Left lung (tissue), 14 donors: ENCODE measurements at places on chromosomes 11 and 22. TPM values are rescaled to one million over a fixed set of nuclear protein-coding genes. Genes with fewer than 3 reads are reported as not detected.

DNA sequence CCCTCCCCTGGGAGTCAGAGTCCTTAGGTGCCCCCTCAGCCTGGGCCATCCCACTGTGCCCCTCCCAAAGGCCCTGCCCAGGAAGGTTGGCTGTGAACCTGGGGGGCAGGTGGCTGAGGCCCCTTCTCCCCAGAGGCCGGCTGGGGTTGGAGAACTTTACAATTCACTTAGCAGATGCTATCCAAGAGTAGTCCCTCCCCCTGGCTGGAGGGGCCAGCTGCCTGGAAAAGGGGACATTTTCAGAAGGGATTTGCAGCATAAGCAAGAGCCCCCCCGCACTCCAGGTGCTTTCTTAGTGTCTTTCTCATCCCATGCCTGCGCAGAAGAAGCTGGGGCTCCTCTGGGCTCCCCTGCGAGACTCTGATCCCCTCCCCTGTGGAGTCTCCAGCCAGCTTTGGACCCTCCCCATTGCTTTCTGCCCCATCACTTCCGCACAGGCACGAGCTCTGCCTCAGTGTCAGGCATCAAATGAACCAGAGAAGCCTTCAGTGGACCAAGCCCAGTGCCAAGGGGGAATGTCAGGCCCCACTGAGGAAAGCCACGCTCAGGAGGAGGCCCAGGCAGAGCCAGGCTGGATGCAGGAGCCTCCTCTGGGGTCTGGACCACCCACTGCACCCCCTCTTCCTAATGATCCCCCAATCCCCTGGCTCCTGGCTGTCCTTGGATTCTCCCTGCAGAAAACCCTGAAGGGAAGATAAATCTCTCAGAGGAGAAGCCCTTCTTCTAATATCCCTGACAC is 3.7 kb downstream of the SSTR3 start:
- H3K36me3 ChIP-seq, result no peaks in the 10 kb centered on the region
- DNase-seq, result no peak
- no peak overlapping the region for H3K27ac ChIP-seq
- no peaks in the 10 kb centered on the region for H3K4me1 ChIP-seq

The C11orf86 gene
- not detected for total RNA-seq

DNA sequence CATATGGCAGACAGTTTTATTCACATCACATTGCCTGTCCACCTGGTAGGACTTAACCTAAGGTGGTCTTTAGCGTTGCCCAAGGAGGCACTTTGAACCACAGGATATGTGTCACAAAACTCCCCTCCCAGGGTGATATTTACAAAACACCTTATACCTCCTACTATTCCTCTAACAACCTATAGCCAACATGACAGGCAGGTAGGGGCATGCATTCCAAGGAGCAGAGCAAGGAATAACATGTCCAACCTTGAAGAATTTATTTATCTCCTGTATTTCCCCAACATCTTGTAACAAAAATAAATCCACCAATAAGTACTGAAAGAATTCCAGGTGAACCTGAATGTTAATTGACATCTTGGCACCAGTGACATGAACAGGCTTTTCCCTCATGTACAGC is 60.5 kb downstream of the SVIP start:
- H3K4me3 ChIP-seq, result no peak overlapping the region
- H3K27ac ChIP-seq, result no peak overlapping the region
- H3K36me3 ChIP-seq, result no peaks in the 10 kb centered on the region

DNA sequence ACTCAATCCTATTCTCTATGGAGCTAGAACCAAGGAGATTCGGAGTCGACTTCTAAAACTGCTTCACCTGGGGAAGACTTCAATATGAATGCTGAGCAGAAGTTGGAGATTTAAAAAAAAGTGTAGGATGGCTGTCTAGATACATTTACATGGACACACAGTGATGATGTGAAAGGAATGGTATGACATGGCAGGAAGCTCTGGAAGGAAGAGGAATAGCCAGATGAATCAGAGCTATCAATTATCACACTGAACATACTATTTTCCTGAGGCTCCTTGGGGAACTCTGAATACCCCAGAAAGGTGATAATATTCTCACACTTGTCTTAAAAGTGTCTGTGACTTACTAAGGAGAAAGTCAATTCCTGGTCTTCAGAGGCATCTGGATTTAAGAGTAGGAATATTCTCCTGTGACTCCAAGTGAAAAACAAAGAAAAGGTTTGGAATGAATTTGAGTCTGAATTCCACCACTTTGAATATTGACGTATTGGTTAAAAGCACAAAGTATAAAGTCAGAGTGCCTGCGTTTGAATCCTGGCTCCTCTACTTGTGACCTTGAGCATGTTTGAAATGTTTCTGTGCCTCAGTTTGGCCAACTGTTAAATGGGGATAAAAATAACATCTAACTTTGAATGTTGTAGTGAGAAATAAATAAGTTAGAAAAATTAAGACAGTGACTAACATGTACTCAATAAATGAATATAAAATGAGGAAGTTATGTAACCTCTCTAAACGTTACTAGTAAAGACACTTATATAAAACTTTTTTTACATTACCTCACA is 1.3 kb downstream of the OR52D1 start:
- H3K4me1 ChIP-seq, result no peaks in the 10 kb centered on the region
- H3K27ac ChIP-seq, result no peak overlapping the region
- H3K27me3 ChIP-seq, result no peaks in the 10 kb centered on the region
- H3K4me3 ChIP-seq, result no peak overlapping the region

DNA sequence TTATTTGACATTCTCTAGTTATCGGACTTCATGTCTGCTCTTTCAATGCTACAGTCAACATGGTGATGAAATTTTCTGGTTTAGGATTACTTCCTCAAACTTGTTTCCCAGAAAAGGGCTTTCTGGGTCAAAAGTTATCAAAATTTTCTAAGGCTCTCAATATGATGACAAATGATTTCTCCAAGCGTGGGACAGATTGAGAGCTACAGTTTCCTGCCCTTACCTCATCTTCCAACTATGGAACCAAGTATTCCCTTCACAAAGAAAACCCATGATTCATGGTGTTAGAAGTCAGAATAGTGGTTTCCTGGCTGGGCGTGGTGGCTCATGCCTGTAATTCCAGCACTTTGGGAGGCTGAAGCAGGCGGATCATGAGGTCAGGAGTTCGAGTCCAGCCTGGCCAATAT is 17.8 kb downstream of the MYO18B start:
- H3K27ac ChIP-seq, result peak overlapping the region; percentile 1
- H3K27me3 ChIP-seq, result no peaks in the 10 kb centered on the region

DNA sequence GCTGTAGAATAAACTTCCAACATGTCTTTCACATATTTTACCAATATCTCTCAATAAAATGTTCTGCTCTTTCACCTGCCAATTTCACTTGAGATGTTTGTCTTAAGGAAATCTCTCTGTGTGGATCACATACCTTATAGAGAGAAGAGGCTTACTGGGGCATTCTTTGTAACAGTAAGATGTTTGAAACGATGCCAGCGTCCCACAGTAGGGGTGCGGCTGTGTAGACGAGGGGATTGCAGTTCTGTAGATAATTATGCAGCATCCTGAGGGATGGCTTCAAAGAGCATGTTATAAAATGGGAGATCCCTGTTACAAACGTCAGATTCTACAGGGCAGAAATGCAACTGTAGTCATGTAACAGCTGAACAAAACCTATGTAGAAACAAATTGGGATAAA is 200.0 kb downstream of the TBC1D22A start:
- H3K27ac ChIP-seq, result no peak overlapping the region
- peaks cover 3% of the 10 kb centered on the region for H3K4me1 ChIP-seq
- no peak overlapping the region for H3K4me3 ChIP-seq
- H3K27me3 ChIP-seq, result no peaks in the 10 kb centered on the region
- DNase-seq, result no peak
- H3K36me3 ChIP-seq, result peaks cover 7% of the 10 kb centered on the region

The CRYAB gene
- total RNA-seq, result 41.5 TPM

DNA sequence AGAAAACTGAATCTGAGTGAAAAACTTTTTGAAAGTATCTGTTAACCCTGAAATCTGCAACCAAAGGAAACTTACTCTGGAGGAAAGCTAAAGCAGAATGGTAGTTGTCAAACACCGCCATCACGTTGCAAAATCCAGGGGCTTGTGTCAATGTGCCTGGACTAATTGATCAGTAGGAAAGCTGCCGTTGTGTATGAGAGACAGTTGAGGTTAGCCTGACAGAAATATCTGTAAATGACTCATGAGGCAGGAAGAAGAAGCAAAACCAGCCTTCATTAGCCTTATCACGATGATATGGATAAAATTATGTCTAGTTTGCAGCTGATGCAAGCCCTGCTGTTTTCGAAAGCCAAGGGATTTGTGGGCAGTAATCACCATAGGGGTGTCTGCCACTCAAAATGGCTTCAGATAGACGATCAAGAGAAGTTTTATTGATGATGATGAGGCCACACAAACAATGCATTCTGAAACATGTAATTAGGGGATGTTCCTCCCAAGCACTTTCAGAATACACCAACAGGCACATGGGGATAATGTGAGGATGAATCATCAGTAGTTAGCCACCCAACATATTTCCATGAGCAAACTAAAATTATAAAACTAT is 8.9 kb downstream of the SCGB1A1 start:
- no peaks in the 10 kb centered on the region for H3K27me3 ChIP-seq
- peak overlapping the region; percentile 73 for H3K27ac ChIP-seq
- H3K4me3 ChIP-seq, result no peak overlapping the region

The CRACR2B gene
- 22.6 TPM for total RNA-seq

DNA sequence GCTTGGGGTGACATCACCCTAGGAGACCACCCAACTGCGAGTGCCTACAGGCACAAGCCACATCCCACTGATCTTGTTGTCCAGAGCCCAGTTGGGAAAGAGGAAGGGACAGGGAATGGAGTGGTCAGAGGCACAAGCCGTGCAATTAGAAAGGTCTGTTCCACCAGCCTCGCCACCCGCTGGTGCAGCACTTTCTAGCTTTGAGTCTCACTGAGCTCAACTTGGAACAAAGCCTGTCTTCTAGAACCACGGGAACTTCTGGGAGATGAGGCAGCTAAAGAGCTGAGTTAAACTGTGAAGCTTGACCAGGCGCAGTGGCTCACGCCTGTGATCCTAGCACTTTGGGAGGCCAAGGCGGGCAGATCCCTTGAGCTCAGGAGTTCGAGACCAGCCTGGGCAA is 29.3 kb downstream of the TPBGL start:
- no peak overlapping the region for H3K27ac ChIP-seq
- H3K4me3 ChIP-seq, result no peak overlapping the region
- peaks cover 13% of the 10 kb centered on the region for H3K4me1 ChIP-seq

The FAM168A gene
- total RNA-seq, result 28.2 TPM

DNA sequence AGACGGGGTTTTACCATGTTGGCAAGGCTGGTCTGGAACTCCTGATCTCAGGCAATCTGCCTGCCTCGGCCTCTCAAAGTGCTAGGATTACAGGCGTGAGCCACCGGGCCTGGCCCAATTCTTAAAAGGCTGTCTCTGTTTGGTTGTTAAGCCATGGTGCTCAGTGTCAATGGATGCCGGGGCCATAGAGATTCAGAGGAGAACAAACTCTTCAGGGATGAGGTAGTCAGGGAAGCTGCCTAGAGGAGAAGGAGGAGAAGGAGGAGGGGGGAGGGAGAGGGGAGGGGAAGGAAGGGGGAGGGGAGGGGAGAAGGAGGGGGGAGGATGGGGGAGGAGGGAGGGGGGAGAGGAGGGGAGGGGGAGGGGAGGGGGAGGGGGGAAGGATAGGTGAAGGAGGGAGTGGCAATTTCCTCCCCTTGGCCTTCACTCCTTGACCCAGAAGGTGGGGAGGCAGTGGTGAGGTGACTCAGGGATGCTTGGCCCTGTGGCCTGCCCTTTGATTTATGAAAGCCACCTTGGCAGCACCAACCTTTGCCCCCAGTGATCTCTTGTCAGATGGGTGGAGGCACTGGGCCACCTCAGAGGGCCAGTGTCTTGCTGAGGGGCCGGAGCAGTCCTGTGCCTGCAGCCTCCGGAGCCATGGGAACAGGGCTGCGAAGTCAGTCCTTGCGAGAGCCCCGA is at the start of gene C11orf86:
C11orf86 (plus strand) TSS at position 581 of the 681 bp plus-strand sequence; CDS start at position 640, 59 bp downstream.
- no peak within 1 kb of the TSS for H3K4me3 ChIP-seq
- no peak within 1 kb of the TSS for H3K27ac ChIP-seq
- no peaks in the 10 kb centered on the region for H3K36me3 ChIP-seq
- no peaks in the 10 kb centered on the region for H3K27me3 ChIP-seq

The SPCS2 gene
- total RNA-seq, result 231 TPM

The PAMR1 gene
- total RNA-seq, result 14.4 TPM

The FIBIN gene
- 13.5 TPM for total RNA-seq

GRCh38 chr11:66363187-66363601 is 8.4 kb downstream of the SLC29A2 start:
- no peak overlapping the region for H3K4me3 ChIP-seq
- H3K36me3 ChIP-seq, result no peaks in the 10 kb centered on the region
- peaks cover 8% of the 10 kb centered on the region for H3K4me1 ChIP-seq
- peak overlapping the region; percentile 33 for H3K27ac ChIP-seq
- peak; percentile 86 for DNase-seq

DNA sequence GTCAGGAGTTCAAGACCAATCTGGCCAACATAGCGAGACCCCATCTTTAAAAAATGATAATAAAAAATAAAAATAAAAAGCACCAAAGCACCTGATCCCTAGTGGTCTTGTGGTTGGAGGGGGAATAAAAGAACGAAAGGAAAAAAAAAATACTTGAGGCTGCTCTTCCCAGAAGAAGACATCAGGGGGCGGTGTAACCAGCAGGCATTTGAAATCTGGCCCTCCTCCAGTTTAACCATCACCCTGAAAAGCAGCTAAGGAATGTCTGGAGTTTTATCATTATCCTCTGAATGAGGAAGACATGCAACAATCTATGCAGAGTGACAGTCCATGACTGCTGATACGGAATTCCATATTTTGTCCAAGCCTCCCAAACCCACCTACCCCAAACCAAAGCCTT is 5.6 kb upstream of the KCTD17 start:
- H3K4me3 ChIP-seq, result no peak overlapping the region
- H3K4me1 ChIP-seq, result no peaks in the 10 kb centered on the region
- no peak overlapping the region for H3K27ac ChIP-seq
- no peaks in the 10 kb centered on the region for H3K27me3 ChIP-seq
- no peaks in the 10 kb centered on the region for H3K36me3 ChIP-seq

The CAVIN3 gene
- total RNA-seq, result 61.2 TPM

The SCGB1C1 gene
- total RNA-seq, result not detected

DNA sequence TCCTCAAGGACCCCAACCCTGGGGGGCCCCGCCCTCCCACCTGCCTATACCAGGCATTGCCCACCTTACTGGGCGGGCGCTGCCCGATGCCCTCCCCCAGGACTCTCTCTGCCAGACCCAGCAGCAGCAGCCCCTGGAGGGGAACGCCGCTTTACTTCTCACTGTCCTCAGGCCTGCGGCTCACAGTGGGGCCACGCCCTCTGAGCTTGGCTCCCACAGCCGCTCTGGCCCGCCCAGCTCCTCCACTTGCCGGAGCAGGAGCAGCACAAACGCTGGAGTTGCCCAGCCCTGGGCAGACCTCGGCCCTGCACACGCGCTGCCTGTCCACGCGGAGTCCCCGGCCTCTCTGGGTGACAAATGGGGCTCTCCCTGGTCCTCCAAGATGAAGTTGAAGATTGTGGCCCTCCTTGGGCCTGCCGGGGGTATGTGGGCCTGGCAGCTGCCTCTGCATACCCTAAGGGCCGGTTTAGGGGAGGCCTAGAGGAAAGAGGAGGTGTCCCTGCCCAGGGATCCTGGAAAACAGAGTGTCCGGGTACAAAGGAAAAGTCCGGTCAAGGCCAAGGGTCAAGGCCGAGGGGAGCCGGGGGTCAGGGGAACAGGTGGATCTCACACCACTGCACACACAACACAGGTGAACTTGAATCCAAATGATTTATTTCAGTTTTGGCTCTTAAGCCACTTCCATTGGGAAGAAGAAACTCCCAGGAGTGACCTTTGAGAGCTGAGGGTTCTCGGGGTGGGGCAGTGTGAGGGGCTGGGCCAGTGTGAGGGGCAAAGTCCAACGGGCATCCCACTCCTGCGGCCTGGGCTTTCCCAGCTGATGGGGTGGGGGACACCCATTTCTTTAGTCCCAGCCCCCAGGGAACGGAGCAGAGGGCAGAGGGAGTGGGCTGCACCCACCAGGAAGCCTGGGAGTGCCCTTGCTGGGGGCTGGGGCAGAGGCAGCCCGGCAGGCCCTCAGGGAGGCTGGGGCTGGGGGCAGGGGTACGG is 674 bp upstream of the BAIAP2L2 start:
- no peaks in the 10 kb centered on the region for H3K36me3 ChIP-seq
- peak; percentile 36 for DNase-seq
- H3K4me3 ChIP-seq, result no peak overlapping the region
- H3K27ac ChIP-seq, result no peak overlapping the region
- no peaks in the 10 kb centered on the region for H3K27me3 ChIP-seq
- no peaks in the 10 kb centered on the region for H3K4me1 ChIP-seq
